AG10803 (cell line): ENCODE measurements at places on chromosomes 2 and 18.
A peak's percentile ranks its signal among the peaks of the same experiment; 100 is the strongest.

- no peak for DNase-seq
Observed at GRCh38 chr2:20571644-20572215, 79.2 kb downstream of the HS1BP3 start.

GRCh38 chr2:102892698-102893310 is 131.0 kb downstream of the TMEM182 start:
- no peak for DNase-seq

DNA sequence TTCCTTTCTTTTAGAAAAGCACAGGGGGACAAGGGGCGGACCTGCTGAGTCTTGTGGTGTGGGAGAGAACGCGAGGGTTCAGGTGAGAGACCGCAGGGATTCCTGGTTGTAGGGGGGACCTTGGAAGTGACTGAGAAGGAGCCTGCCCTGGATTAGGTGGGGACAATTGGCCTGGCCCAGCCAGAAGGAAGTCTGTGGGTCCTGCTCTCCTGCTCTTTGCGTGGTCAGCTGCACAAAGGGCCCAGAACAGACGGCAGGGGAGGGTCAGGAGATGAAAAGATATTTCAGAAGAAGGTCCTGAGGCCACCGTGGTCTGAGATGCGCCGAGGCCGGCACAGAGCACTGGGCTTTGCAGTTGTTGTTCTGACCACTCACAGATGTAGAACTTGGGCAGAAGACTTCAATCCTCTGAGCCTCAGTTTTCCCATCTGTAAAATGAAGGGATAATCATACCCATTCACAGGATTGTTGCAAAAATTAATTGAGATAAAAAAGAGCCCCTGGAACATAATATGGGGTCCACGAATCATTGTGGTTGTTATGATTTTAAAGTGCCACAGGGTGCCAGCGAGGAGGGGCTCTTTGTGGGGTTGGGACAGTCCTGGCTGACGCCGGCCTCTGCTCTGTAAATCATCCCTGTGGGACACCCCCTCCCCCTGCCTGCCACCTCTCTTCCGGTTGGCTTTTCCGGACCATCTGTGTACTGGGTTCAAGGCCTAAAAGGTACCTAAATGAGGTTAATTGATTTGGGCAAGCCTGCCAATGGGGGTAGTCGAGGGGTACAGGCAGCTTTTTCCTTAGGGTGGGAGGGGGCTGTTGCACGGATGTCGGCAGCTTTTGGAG is 1.8 kb downstream of the LPIN1 start:
- DNase-seq = no peak

GRCh38 chr18:62394006-62394763 is 69.1 kb downstream of the TNFRSF11A start:
- DNase-seq = no peak

DNA sequence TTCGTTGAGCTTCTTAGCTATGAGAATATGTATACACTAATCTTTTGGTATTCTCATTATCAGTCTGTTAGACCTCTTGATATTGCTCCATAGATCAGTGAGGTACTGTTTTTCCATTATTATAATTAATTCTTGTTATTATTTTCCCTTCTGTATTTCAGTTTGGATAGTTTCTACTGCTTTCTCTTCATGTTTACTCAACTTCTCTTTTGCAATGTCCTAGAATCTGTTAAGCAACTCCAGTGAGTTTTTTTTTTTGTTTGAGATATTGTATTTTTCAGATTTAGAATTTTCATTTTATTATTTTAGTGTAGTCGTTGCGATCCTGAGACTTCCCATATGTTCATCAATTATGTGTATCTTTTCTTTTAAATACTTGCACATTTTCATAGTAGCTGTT is 260.8 kb downstream of the SETBP1 start:
- no peak for DNase-seq

- no peak for DNase-seq
Observed at GRCh38 chr18:2894131-2894840, 47.5 kb downstream of the EMILIN2 start.

GRCh38 chr2:230714136-230714480 is 1.5 kb downstream of the CAB39 start:
- peak; percentile 70 for DNase-seq

GRCh38 chr2:102749938-102750337 is 11.9 kb upstream of the TMEM182 start:
- no peak for DNase-seq

- no peak for DNase-seq
Observed at GRCh38 chr2:142533177-142533576, 344.3 kb upstream of the KYNU start.

DNA sequence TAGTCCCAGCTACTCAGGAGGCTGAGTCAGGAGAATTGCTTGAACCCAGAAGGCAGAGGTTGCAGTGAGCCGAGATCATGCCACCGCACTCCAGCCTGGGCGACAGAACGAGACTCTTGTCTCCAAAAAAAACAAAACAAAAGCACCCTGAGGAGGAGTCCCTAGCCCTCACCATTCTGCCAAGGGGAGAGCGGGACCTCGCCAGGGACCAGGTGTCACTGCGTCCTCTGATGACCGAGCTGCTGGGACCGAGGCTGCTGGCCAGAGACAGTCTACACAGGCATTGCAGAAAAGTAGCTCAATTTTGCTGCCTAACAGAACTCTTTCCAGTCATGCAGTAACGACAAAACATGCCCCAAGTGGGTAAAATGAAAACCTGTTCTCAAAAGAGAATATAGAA is 18.4 kb downstream of the NCK2 start:
- no peak for DNase-seq

DNA sequence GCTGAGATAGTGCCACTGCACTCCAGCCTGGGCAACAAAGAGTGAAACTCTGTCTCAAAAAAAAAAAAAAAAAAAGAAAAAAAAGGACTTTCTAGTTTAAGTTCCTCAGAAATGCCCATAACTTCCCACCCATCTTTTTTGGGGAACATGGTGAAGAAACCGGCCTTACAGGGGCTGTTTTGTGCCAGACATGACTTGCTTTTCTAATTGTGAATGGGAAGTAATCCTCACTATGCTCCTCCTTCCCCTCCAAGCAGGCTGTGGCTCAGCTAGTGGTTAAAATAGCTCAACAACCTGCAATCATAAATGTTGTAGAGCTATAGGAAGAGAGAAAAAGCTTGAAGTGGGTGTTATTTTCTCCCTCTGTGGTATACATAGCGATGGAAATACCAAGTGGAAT is 34.1 kb upstream of the OLA1 start:
- no peak for DNase-seq

DNA sequence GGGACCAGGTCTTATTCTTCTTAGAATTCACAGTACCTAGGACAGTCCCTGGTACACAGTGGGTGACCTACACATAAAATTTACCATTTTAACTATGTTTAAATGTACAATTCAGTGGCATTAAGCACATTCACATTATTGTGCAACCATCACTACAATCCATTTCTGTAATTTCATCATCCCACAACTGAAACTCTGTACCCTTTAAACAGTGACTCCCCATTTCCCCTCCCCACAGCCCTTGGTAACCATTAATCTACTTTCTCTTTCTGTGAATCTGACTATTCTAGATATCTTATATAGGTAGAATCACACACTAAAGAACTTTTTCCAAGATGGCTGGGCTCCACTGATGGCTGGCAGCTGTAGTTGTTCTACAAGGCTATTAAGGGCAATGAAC is 41.6 kb downstream of the GFPT1 start:
- peak; percentile 23 for DNase-seq

DNA sequence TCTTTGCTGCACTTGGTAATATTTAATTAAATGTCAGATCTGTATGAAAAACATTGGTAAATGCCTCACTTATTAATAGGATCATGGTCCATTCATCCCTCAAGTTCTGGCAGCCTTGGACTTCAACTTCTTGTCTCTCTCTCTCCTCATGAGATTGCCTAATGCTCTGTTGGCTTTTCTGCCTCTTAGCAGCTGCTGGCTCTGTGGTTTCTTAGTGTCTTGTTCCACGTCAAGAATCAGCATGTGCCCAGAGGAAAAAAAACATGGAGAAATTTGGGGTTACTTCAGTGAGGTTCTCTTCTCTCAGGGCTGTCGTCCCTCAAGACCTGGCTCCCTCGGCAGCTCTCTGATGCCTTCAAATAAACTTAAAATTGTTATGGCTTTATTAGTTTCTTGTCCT is 75.4 kb downstream of the TAF4B start:
- peak; percentile 65 for DNase-seq

DNA sequence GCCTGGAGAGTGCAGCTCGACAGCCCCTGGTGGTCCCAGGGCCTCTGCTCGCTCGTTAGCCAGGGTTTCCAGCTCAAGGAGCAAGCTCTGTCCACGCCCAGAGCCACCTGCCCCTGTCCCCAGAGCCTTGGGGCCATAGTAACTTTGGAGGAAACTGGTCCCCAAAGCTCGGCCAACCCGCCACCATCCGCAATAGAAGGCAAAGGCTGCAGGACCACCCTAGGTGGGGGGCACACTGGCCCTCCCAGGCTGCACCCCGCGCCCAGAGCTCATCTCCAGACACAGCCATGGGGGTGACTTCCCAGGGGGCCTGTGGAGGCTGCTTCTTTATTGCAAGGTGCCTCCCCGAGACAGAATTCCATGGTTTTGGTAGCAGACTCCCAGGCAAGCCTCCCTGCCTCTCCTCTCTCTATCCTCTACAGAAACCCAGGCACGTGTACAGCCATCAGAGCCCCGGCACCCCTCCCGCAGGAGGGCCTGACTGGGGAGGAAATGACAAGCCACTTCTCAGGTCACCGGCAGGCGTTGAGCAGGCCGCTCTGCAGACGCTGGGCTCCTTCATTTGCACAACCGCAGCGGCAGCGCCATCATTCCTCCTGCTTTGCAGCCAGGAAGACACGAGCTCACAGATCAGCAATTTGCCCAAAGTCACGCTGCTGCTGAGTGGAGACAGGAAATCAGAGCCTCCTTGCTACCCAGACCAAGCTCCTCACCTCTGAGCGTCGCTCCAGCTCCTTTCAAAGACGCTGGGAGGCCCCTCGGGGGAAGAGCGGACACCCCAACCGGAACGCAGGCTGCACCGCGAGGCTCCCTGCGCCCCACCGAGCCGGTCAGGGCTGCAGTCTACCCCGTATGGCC is 80.2 kb downstream of the NDUFA10 start:
- peak; percentile 21 for DNase-seq

GRCh38 chr2:167209784-167210183 is 321.5 kb downstream of the XIRP2 start:
- peak; percentile 55 for DNase-seq

GRCh38 chr18:75830828-75831227 is 403.3 kb upstream of the SMIM21 start:
- no peak for DNase-seq

DNA sequence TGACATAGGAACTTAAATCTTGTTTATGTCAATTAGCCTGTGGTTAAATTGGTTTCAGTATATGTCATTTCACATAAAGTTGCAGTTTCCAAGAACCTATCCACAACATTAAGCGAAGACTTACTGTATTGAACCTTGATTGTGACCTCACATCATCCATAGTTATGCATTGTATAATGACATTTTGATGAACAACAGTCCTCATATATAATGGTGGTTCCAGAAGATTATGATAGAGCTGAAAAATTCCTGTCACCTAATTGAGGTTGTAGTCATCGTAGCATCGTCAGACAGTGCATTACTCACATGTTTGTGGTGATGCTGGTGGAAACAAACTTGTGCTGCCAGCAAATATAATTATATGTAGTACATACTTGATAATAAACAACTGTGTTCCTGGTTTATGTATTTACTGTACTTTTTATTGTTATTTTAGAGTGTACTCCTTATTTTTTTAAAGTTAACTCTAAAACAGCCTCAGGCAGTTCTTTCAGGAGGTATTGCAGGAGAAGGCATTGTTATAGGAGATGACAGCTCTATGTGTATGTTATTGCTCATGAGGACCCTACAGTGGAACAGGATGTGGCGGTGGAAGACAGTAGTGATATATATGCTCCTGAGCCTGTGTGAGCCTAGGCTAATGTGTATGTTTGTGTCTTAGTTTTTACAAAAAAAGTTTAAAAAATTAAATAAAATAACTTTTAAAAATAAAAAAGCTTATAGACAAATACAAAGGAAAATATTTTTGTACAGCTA is 56.6 kb downstream of the UBE2E3 start:
- peak; percentile 85 for DNase-seq
